ENCODE measurements at places on chromosomes 2 and 18.

DNA sequence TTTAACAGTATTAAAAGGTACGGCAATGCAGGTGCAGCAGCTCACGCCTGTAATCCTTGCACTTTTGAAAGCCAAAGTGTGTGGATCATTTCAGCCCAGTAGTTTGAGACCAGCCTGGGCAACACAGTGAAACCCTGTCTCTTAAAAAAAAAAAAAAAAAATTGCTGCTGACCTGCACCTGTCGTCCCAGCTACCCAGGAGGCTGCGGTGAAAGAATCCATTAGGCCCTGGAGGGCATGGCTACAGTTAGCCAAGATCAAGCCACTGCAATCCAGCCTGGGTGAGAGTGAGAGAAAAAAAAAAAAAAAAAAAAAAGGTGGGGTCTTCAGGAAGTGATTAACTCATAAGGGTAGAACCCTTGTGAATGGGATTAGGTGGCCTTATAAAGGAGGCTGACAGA lies 12.8 kb downstream of the CUL3 start:
- no peak for DNase-seq

GRCh38 chr2:141943918-141944317 lies 186.9 kb downstream of the LRP1B start:
- DNase-seq: no peak

DNA sequence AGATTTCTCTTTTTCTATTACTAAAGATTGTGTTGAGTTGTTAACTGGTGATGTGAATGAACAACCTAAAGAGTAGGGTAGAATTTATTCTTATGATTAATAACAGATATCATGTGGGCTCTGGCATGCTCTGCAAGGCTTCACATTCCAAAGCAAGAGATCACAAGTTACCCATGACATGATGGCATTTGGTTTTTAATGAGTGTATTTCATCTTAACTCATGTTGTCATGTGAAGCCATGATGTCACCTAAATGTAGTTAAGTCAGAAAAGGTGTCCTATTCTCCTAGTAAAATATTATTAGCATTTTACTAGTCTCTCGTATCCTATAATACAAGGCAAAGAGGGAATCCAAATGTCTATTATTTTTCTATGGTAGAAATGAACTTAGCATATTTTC lies 678.0 kb downstream of the ARHGAP15 start:
- DNase-seq: no peak

GRCh38 chr18:74197705-74198341 lies 49.5 kb downstream of the TIMM21 start:
- no peak for DNase-seq

- no peak for DNase-seq
Measured at GRCh38 chr2:162113776-162114168, 38.3 kb downstream of the GCG start.

- DNase-seq: no peak
Measured at GRCh38 chr2:160550048-160550447, 56.4 kb upstream of the RBMS1 start.

GRCh38 chr18:76491776-76492668 lies 3.0 kb downstream of the ZNF516 start:
- peak; percentile 15 for DNase-seq

DNA sequence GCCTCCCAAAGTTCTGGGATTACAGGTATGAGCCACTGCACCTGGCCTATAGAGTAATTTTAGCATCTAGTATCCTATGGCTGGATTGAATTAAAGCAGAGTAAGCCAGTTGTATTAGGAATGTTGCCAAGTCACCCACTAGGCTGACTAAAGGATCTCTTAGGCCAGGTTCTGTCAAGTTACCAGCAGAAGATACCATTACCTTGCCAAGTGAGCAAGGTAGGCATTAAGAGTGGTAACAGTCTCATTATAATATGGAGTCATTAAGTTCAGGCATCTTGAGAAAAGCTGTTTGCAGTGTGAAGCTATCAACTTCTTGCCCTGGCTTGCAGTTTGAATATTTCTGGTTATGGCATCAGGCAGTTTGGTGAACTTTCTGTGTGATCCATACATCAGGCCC lies 37.0 kb upstream of the MTCL1 start:
- no peak for DNase-seq

- DNase-seq: no peak
Measured at GRCh38 chr2:120986898-120987650, 251.4 kb downstream of the GLI2 start.

DNA sequence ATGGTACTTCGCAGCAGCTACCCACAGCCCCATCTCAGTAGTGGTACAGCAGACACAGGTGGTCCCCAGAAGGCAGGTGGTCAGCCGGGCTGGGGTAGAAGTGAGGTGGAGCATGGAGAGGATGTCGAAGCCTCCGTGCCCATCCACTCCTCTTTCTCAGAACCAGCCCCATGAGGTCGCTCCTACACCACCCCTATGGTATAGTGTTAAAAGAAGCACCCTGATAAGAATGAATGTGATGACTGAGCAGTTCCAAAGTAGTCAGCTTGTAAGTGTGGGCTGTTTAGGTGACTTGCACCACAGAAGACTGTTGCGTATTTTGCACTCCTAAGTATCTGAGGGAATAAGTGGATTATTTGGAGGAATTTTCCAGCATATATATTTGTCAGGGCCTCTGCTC lies 111.3 kb downstream of the WDSUB1 start:
- DNase-seq: no peak

GRCh38 chr2:38068234-38068633 lies 7.7 kb downstream of the CYP1B1 start:
- no peak for DNase-seq
